ENCODE measurements at places on chromosomes 11 and 22. TPM values are rescaled to one million over a fixed set of nuclear protein-coding genes. Genes with fewer than 3 reads are reported as not detected.

The SEC14L2 gene
- 27.5 TPM for polyA plus RNA-seq

The HBG2 gene
- 2,367 TPM for polyA plus RNA-seq

- H3K4me3 ChIP-seq: no peak overlapping the region
- no peaks in the 10 kb centered on the region for H3K4me1 ChIP-seq
- DNase-seq: no peak
- peaks cover 9% of the 10 kb centered on the region for H3K27me3 ChIP-seq
- H3K36me3 ChIP-seq: no peaks in the 10 kb centered on the region
These were observed 39.6 kb downstream of the GALNT18 start for GRCh38 chr11:11582011-11582701.

DNA sequence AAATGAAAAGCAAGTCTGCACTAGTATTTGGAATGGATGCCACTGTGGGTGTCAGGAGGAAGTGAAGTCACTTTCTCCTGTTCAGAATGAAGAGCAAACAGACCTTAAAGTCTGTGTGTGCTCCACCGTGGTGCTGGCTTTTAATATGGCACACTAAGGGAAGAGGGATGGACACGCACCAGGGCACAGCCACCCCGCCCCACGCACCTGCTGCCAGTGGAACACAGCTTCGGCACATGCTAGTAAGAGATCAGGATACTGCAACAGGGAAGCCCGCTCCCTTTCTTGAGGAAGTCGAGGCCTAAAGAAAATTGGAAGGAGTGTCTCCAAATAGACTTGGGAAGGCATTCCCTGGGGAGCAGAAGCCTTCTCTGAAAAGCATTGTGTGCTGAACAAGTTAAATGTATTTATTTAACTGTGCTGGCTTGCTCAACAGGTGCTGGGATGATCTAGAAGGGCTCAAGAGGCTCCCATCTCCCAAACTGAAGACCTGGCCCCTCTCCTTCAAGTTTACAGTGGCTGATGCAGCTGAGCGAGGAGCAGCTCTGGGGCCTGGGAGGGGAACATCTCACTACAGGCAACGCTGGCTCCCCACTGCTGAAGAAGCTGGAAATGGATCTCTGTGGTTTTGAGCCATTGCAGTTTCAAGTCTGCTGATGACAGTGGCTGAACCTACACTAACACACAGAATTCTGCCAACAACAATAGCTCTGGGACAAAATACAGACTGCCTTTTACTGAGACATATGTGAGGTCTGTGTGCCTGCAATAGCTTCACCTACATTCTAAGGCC lies 504.6 kb upstream of the B3GAT1 start:
- no peak overlapping the region for H3K27ac ChIP-seq
- no peaks in the 10 kb centered on the region for H3K4me1 ChIP-seq
- H3K4me3 ChIP-seq: no peak overlapping the region
- no peaks in the 10 kb centered on the region for H3K36me3 ChIP-seq
- DNase-seq: no peak

GRCh38 chr11:95072948-95073347 lies 6.2 kb downstream of the SRSF8 start:
- no peak overlapping the region for H3K27ac ChIP-seq
- DNase-seq: peak; percentile 11
- H3K4me1 ChIP-seq: no peaks in the 10 kb centered on the region
- no peak overlapping the region for H3K4me3 ChIP-seq
- no peaks in the 10 kb centered on the region for H3K27me3 ChIP-seq

DNA sequence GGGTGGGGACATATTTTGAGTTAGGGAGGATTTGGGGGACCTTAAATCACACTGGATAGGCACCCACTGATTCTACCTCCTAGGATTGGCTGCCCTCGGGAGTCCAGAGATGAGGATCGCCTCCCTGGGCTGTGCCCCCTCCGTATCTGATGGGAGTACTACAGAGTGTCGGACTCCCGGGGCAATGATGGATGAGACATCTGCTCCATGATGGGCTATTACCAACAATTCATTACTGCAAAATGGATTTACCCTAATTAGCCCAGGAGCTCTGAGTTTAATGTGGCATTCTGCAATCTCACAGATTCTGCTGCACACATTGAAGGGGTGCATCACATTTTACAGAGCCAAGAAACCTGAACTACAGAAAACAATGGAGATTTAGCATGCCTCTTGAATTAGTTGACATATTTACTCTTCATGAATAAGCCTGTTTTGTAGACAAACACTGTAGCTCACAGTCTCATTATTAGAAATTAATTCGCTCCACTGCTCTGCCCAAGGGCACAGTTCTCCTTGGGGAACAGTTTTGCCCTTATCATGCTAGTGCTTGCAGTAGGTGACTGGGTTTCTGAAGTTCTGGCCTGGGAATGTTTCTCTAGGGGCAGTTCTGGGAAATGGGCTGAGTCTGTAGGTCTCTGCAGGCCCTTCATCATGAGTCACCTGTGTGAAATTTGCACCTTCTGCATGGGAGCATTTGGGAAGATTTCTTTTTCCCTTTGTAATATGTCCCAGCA lies 217.1 kb upstream of the PLET1 start:
- no peak overlapping the region for H3K27ac ChIP-seq
- no peaks in the 10 kb centered on the region for H3K36me3 ChIP-seq
- H3K4me1 ChIP-seq: no peaks in the 10 kb centered on the region
- H3K4me3 ChIP-seq: no peak overlapping the region
